Activated CD4-positive, alpha-beta T cell treated with anti-CD3 and anti-CD28 coated beads, Interleukin-2, Interleukin-6, amounts not matched to agents 100 ng/mL and 50 ng/mL, durations not matched to agents 16 hours and 8 hours (primary cell): ENCODE measurements at places on chromosomes 12 and 14.

GRCh38 chr14:59507752-59508103 lies 23.4 kb downstream of the JKAMP start:
- no peak for DNase-seq

- no peak for DNase-seq
Observed at GRCh38 chr14:79175671-79176070, 1005.5 kb downstream of the NRXN3 start.

DNA sequence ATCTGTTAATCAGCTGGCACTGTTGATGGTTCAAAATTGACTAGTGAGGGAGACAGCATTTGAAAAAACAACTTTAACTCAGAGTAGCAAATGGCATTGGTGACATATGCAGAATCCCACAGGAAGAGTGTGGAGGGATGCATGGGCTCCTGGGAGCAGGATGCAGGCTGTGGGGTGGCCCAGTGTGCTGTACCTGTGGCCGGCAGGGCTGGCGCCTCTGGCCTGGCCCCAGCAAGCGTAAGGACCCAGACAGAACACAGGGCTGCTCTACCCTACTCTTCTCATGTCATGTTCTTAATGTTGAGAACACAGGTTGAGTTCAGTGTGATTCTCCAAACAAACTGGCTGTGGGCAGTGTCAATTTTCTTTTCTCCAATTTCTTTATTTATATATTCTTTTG lies 33.4 kb downstream of the DDX51 start:
- DNase-seq = no peak

- no peak for DNase-seq
Observed at GRCh38 chr12:119705182-119705581, 37.2 kb downstream of the PRKAB1 start.

DNA sequence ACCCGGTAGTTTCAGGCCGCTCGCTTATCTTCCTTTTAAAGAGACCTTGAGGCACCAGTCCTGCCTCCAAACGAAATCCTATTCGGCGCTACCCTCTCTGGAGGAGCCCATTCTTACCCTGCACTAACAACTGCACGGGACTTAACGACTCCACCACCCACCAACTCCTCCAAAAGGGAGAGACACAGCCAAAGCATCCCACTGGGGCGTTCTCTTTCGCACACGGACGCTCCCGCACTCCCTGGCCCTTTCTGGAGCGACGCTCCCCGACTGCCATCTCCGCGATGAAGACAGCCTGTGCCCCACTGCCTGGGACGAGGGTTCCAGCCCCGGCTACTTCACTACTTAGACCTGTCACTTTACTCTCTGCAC lies 650 bp downstream of the GALC start:
- DNase-seq = no peak

DNA sequence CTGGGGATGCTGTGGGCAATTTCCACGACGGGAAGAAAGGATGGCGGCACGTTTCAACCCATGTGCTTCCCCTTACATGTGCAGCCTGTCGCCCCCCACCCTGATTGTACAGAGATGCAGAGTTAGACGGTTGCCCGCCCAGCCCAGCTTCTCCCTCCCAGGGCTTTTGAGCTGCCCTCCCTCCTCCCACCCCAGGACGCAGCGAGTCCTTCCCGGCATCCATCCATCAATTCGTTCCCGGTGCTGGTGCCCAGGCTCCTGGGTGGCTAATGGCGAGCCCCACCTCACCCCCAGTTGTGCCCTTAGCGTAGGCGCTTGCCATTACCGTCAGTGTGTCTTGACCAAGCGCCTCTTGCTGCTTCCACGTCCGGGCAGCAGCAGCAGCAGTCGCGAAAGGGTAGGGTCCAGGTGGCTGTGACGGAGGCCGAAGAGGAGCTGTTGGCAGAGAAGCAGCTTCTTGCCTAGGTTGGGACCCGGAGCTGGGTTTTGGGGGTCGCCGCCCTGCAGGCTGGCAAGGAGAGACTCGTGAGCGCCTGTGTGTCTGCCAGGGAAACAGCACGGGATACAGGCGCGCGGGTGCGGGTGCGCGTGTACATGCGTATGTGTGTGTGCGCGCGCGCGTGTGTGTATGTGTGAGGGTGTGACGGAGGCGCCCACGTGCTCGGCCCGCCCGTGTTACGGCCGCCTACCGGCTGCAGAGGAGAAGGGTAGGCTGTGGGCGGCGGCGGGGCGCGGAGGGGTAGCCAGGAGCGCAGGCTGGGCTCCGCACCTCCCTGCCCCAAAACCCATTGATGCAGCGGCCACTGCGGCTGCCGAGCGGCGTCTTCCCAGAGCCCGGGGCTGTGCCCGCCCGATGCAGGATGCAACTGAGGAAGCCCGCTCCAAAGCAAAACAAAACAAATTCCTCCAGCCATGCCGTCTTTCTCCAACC lies at the start of gene SLC6A15:
Gene SLC6A15, minus strand, starts transcription at position 602 of the 931 bp plus-strand sequence. CDS start 20,679 bp downstream, outside the sequence.
- peak; percentile 36 for DNase-seq

GRCh38 chr14:24673059-24673458 lies 39.1 kb upstream of the GZMB start:
- DNase-seq = no peak

DNA sequence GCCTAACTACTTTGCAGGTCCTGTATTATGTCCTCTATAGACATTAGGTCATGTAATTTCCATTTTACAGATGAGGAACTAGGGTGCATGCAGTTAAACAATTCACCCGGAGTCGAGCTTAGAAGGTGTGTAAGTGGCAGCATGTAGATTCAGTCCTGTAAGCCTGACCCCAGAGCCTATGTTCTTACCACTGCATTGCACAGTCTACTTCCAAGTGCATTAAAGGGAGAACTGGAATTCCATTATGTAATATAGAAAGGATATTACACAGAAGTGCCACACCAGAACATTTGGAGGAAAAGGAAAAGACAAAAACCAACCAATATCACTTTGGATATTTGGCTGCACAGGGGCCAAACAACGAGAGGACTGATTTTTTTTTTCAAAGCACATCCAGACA lies 1.2 kb downstream of the GLT8D2 start:
- no peak for DNase-seq

- DNase-seq = no peak
Observed at GRCh38 chr12:49428793-49429192, 61.5 kb downstream of the SPATS2 start.

- DNase-seq = no peak
Observed at GRCh38 chr14:42535397-42535796, 928.7 kb downstream of the LRFN5 start.

DNA sequence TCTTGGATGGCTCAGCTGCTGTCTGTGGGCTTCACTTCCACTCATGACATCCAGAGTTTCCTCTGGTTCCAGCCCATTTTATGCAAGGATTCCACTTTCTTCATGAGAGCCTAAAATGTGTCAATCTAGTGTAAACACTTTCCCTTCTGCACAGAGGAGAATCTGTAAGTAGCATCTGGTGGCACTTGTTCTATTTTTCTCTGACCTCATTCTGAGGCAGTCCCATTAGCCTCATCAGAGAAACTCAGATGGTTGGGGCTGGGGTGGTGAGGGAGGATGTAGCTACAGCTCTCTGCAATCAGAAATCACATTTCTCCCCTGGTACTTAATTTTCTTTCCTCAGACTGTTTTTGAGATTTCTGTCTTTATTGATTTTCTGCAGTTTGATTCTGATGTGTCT lies 81.6 kb downstream of the PRMT8 start:
- no peak for DNase-seq

- DNase-seq = peak; percentile 14
Observed at GRCh38 chr14:35807131-35807961, 1.7 kb downstream of the RALGAPA1 start.

DNA sequence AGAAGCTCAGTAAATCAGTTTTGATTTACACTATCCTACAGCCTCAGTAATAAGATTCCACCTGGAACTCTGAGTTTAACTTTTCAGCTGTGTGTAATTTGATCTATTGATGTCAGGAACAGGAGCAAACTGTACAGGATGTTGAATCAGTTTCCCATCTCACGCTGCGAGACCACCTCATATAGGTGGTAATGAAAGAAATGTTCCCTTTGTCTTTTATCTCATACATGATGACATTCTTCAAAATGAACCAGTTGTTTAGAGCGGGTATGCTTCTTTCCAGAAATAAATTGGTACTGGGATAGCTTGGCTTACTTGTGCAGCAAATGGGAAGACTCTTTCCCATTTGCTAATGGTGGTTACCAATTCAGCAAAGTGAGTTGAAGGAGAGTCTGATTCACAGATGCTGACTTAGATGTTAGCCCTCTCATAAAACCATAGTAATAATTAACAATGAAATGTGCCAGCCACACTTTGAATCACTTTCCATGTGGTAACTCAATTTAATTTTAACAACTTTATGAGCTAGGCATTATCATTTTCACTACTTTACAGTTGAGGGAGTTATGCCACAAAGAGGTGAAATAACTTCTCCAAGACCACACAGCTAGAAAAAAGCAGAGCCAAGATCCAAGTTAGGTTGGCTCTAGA lies 251.5 kb downstream of the PAWR start:
- DNase-seq = no peak

DNA sequence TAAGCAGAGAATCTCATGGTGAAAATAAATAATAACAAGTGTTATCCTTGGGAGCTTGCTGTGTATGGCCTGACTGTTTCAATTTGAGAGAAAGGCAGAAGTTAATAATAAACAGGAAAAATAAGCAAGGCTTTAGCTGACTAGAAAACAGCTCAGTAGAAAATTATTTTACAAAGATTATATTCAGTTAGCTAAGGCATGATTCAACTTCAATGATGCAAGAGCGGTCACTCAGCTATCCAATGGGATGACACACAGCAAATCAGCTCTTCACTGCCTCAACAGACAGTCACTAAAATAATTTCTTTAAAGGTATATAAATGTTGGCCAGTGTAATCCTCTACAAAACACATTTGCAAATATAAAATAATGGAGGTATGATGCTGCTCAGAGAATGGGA lies 18.6 kb downstream of the GSTZ1 start:
- DNase-seq = no peak

DNA sequence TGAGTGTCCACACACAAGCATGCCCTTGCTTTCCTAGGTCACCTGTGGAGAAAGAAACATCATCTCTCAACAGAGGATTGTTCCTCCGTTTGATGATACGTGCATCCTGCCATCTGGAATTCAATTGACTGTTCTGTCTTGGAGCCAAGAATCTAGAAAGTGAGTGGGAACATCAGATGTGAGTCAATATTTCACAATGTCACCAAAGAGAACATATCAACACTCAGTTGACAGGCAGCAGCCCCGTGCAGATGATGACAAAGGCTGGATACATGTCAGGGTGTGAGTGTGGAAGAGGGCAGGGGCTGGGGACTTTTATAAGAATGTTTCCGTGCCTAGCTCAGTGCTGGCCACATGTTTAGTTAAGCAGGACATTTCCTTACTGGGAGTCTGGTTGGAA lies 76.1 kb downstream of the TBC1D30 start:
- DNase-seq = no peak

- DNase-seq = no peak
Observed at GRCh38 chr14:86858031-86858430, 1135.0 kb downstream of the GALC start.

GRCh38 chr12:46179693-46180452 lies 89.0 kb downstream of the SLC38A1 start:
- no peak for DNase-seq

DNA sequence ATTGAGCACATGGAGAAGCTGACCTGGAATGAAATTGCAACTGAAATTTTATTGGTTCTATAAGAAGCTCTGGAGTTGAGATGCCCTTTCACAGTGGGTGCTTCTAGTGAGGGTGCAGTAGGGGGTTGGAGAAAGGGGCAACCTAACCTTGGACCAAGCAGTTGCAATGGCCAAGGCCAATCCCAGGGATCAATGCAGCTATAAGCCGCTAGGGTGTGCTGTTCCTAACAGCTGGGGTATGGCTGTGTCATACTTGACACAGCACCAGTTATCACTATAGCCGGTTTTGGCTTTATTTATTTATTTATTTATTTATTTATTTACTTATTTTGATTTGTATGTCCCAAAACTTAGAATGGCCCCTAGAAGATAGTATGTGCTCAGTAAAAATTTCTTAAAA lies 505.9 kb downstream of the FLRT2 start:
- peak; percentile 11 for DNase-seq

- DNase-seq = no peak
Observed at GRCh38 chr12:75953312-75953906, 78.2 kb downstream of the PHLDA1 start.

DNA sequence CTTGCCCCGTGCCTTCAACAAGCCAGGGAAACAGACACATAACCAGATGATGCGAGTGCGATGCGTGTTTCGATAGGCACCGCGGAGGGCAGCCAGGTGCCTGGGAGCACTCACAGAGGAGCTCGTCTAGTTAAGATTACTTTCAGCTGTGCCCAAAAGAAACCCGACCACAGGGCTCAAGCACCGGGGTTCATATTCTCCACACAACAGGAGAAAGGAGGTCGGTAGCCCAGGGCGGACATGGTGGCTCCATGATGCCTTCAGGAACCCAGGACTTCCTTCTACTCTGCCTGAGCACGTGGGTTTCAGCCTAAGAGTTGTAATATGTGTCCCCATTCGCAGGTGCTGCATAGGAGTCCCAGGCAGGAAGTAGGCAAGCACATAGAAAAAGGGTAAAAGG lies 53.7 kb upstream of the DDX11 start:
- no peak for DNase-seq

GRCh38 chr14:51855234-51855633 lies 5.2 kb upstream of the GNG2 start:
- no peak for DNase-seq

DNA sequence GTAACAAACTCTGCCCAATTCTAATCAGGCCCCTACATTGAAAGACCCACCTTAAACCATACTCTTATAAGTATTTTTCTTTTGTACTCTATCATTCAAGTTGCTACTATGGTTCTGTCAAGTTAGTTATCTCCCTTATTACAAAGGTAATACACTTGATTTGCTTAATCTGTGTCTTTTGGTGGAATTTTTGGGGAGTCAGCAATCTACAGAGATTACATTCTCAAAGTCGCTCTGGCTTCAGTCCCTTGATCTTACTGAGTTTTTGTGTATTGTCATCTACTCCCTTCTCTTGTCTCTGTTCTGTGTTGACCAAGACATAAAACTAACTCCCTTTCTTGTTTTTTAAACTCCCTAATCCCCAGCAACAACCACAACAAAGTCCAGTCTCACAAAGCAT lies 353.1 kb downstream of the LRIG3 start:
- DNase-seq = no peak

DNA sequence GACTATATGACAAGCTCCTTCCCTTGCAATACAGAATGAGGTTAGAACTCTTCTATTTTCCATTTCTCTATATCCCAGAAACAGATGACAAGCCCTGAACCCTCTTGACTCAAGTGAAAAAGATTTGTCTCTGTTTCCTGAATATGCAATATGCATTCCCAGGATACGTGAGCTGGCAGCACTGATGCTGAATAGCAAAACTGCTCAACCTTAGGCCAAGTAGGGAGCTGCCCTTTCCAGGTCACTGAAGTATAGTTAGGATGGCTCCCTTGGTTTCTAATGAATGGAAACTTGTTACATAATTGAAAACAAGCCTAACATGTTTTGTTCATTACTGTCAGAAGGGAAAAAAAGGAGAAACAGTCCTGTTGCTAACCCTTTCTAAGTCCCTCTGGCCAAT lies 47.9 kb upstream of the PLEKHG7 start:
- no peak for DNase-seq

DNA sequence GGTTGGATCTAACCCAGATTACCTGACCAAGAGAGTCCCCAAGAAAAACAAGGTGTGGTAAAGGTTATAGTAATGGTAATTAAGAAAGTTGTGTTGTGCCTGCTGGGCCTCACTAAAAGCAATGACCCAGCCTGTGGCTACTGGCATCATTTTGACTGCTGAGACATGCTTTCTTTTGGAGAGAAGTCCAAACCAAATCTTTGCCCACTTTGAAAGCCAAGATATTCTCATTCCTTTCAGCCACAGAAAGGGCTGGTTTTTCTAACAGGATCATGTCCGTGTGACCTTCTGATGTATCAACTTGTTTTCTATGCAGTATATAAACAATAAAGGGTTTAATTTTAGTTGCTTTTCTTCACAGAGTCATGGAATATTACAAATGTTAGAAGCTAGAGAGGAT lies 388.6 kb downstream of the RAD51B start:
- DNase-seq = no peak

GRCh38 chr14:50883827-50884197 lies 12.0 kb downstream of the ABHD12B start:
- no peak for DNase-seq
